ENCODE measurements at places on chromosomes 7 and 10.

GRCh38 chr7:96800824-96801223 is 91.2 kb upstream of the SEM1 start:
- DNase-seq, result no peak

GRCh38 chr10:31664803-31665202 is 263.8 kb downstream of the ARHGAP12 start:
- peak; percentile 80 for DNase-seq

DNA sequence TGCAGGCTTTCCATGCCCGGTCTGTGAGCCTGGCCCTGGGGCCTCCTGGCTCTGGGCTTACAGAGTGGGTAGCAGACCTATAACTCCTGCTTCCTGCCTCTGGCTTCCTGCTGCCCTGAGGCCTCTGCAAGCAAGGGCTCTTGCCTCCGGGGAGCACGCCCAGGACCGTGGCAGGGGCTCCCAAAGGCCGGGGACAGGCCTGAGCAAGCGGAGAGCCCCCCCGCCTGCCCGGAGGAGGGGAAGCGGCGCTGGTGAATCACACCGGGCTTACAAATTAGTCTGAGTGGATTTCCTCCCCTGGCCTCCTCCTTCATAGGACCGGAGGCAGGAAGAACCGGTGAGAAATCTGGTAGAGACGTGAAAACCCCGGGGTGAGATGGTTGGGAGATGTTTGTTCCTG is 1.5 kb upstream of the MYL10 start:
- no peak for DNase-seq

DNA sequence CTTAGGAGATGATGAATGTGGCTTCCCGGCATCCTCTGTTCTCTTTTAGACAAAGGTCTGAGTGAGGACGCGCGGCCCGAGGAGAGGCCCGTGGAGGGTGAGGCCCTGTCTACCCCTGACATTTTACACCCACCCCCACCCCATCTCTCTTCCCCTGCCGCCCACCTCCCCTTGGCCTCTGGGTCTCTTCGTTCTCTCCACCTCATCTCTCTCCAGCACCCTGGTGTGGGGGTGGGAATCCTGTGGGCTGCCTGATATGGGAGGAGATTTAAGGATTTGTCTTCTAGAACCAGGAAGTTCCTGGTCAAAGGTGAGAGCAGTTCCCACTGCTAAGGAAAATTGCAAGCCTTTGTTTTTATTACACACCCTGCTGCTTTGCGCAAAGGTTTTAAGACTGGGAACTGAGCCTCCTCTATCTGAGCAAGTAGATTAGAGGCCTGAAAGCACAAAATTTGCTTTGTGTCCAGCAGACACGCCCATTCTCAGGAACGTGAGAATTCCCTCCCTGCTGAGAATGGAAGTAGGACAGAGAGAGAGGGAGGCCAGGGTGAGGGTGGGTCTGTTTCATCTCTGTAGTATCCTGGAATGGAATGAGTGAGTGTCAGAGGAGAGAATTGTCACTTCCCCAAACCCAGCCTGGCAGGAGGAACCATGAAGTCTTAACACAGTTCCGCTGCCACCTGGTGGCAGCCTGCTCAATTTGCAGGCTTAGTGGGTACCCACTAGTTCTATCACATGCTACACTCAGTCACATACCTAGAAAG is 91.2 kb downstream of the GTF2IRD1 start:
- DNase-seq, result no peak

GRCh38 chr7:29421010-29421956 is 142.4 kb upstream of the PRR15 start:
- DNase-seq, result no peak

DNA sequence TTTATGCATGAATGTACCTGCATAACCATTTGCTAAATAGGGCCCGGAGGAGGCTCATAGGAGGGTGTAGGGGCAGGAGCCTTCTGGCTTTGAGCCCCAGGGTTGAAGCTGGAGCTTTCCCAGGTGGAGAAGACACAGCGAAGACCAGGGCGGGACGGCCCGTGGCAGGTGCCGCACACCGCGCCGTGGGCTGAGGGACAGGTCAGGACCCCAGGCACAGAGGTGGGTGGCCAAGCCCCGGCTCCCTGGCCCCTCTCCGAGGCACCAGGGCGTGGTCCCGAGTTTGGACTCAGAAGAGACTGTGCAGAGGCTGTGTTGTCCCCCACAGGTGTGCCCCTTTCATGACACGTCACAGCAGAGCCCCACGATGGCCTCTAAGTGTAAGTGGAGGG is 56.5 kb downstream of the PWWP2B start:
- DNase-seq, result no peak

DNA sequence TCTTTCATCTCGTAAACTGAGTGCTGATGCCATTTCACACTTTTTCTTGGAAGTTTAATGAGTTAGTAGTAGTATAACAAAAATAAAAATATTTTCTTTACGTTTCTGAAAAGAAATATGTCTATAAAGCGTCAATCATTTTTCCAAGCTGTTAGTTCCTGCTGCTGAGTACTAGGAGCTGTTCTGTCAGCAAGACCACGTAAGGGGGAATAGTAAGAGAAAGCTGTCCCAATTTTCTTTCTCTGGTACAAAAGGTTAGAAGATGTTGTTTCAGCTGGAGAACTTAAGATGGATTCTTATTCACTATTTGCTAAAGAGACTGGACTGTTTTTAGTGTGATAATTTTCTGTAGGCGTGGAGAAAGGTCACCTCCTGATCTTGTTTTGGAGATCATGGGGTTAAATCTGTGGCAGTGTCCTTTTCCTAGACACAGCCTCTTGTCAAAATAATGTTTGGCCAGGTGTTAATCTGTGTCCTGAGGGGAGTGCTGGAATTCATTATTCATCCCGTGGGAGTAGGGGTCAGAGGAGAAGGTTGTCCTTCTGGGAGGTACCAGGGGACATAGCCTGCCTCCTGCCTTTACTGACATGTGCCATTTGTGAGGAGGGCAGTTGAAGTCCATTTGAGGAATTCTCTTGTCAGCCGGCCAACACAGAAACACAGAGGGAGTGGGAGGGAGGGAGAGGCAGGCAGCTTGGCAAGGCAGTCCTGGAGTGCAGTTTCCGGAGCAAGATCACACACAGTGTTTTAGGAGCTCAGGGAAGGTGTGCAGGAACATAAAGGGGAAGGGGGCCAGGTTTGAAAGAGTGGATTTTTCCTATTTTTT is 368.7 kb downstream of the AUTS2 start:
- peak; percentile 62 for DNase-seq

DNA sequence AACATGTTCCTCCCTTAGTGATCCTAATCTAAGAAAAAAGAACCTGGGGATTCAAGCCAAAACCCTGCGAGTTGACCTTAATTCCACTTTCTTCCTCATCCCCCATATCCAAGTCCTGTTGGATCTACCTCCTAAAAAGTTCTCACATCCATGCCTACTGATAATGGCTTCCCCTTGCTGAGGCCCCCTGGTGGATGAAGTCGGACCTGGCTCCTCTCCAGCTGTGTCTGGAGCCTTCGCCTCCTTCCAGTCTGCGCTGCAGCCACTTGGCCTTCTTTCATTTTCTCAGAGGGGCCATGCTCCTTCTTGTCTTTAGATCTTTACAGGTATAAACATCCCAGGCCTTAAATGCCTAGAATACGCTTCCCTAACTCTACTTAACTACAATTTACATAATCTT is 8.1 kb downstream of the PDE1C start:
- DNase-seq, result no peak

DNA sequence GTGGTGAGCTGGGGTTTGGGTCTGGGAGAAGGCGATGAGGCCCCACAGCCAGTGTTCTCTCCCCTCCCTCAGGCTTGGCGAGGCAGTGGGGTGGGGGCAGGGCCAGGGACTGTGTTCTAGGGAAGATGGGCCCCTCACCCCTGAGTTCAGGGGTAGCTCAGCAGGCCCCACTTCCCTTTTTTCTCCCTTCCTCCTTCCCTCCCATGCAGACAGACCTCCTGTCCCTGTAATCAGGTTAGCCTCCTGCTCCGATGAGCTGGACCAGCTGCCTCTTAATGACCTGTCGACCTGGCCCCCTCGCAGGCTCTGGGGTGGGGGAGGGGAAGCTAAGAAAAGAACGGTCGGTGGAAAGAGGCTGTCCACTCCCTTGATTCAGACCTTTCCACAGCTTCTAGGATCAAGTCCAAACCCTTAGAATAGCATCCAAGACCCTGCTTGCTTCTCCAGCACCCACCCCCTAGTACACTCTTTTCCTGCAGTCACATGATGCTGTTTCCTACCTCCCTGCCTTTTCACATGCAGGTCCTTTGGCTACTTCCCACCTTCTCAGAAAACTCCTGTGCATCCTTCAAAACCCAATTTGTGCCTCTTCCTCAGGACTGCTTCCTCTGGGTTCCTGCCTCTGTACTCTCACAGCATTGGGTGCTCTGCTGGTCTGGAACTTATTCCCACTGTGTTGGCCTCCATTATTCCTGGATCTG is 64.1 kb downstream of the ZMIZ1 start:
- DNase-seq, result no peak

DNA sequence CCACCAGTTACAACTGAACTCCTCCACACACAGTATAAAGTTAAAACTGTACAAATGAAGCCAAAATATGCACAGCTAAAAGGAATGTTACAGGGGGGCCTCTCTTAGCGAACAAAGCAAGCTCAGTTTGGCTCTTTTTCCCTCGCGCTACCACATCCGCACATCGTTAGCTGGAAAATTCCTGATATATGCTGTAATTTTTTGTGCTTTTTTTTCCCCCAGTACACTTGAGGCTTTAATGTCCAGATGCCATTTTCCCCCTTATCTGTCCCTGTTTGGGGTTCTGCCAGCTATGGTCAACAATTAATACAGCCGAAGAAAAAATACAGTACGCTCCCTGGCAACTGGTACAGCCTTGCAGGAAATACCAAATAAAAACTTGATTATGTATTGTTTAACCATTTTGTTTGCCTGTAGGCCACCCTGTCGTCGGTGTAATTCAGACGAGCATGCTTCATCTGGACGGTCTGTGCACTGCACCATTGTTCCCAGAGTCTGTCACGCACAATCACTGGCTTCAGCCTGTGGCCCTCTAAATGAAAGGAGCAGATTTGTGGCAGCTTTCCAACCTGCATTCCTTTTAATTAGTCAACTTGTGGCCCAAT is 108.1 kb upstream of the FAM133B start:
- DNase-seq, result peak; percentile 85

- no peak for DNase-seq
Observed at GRCh38 chr10:35184527-35185171, 58.0 kb downstream of the CREM start.

GRCh38 chr7:103951311-103951710 is 38.1 kb downstream of the RELN start:
- DNase-seq, result no peak

DNA sequence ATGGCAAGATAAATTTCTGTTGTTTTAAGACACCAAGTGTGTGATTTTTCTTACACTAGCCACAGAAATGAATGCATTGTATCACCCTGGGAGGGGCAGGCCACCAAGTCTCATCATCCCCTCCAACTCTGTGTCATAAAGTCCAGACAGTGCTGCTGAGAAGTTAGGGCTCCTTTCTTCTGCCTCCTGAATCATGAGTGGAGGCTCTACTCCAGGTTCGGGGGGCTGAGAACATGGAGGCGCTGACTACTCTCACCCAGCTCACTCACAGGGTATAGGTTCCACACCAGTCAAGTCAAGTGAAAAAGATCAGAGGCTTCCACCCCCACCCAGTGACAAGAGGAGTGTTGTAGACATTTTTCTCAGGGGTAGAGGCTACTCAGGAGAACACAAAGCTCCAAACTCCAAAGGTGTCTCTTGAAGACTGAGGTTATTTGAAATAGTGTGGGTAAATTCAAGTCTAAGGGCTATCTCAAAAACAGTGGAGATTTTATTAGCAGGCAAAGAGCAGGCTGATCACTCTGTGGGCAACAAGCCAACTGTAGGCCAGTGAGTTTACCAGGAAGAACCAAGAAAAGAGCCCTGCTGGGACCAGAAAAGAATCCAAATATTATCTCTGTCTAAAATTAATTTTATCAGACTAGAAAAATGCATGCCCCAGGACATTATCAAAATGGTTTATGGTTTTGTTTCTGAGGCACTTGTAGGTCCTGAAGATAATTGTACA is 118.6 kb upstream of the RET start:
- no peak for DNase-seq

- no peak for DNase-seq
Observed at GRCh38 chr10:129799942-129800341, 164.1 kb downstream of the EBF3 start.

- no peak for DNase-seq
Observed at GRCh38 chr7:23955145-23955544, 245.1 kb downstream of the STK31 start.

GRCh38 chr7:89837515-89837914 is 316.8 kb upstream of the STEAP1 start:
- DNase-seq, result peak; percentile 66

DNA sequence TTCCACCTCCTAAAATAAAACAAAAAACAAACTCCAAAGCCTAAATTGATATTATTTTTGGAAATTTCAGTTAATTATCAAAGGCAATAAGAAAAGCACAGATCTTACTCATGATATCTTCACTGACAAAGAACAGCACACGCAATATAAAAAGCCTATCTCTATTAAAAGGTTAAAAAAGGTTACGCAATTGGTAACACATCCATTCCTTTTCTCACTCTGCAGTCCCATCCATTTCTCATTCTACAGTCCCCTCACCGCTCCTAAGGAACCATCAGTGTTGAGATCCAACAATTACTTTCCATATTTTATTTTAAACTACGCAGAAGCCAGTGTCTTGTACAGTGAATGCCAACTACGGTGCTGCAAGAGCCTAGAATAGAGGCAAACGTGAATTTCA is 1.3 kb downstream of the SEC61G start:
- no peak for DNase-seq

- peak; percentile 35 for DNase-seq
Observed at GRCh38 chr7:39353615-39354376, 212.4 kb upstream of the YAE1 start.

GRCh38 chr10:23088609-23089008 is 6.8 kb upstream of the MSRB2 start:
- no peak for DNase-seq

DNA sequence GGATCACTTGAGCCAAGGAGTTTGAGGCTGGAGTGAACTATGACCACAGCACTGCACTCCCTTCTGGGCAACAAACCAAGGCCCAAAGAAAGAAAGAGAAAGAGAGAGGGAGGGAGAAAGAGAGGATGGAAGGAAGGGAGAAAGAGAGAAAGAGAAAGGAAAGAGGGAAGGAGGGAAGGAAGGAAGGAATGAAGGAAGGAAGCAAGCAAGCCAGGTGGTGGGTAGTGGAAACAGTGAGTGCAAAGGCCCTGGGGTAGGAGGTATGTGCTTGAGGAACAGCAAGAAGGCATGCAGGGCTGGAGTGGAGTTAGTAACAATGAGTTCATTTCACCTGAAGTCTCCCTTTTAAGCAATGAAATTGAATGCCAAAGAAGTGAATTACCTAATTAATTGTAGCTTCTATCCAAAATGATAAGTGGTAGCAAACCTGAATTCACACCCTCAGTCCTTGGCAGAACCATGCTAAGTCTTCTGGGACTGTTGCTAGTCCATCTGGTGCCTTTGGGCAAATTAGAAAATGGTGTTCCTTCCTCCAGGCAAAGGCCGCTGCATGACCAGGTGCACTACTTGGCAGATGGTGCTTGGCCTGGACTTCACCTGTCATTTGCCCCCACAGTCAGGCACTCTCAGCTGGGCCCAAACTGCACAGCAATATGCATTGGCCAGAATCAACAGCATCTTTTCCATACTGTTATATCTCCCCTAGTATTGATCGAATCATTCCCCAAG is 67.4 kb upstream of the MPP7 start:
- no peak for DNase-seq

All from right hindlimb (tissue), 1 donor.